ENCODE measurements at places on chromosomes 3 and 15.

- peak; percentile 23 for DNase-seq
Observed at GRCh38 chr3:48194446-48195071, 6.3 kb upstream of the CDC25A start.

DNA sequence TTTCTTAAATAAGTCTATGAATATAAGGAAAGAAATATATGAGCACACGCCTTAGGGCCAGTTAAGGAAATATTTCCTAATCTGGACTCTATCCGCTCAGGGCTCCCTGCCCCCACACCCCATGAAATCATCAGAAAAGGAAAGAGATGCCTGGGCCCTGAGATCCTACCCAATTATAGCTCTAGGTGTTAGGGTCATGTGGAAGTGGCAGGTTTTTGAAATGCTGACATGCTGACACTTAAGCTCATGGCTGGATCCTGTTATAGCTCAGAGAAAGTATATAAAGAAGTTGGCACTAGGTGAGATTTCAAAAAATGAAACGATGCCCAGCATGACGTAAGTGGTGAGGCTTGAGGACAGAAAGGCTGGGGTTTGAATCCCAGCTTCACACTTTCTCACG, 43.5 kb upstream of the AKAP13 start:
- no peak for DNase-seq

GRCh38 chr3:142434503-142434902, 13.3 kb downstream of the XRN1 start:
- DNase-seq, result no peak

DNA sequence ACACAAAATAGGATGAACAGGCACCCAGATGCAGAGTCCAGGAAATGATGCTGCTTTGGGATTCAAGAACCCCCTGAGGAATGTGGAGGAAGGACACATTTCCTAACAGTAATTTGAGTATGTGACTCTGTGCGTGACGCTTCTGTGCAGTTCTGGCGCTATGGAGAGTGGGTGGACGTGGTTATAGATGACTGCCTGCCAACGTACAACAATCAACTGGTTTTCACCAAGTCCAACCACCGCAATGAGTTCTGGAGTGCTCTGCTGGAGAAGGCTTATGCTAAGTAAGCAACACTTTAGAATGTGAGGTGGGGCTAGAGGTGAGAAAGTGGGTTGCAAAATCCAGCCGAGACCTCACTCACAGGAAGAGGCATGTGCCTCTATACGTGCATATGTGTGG, 28.3 kb downstream of the CAPN3 start:
- DNase-seq, result no peak

DNA sequence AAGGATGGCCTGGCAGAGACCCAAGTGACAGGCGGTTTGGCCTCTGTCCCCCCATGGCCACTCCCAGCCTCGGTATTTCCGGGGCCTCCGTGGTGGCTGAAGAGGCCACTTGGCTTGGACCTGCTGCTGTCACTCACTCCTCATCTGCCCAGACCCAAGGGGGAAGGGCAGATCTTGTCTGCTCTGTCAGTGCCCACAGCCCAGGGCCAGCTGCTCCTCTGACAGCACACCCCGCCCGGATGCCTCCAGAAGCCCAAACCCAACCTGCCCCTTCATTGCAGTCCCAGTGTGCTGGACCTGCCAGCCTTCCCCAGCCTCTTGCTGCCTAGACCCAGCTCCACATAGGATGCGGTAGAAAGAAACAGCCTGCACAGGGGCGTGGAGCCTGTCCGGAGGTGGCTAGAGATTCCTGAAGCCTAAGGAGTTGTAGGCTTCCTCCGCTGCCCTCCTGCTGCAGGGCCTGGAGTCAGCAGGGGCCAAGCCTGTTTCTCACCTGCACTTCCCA, 52.0 kb downstream of the MAGEF1 start:
- no peak for DNase-seq

- DNase-seq, result no peak
Observed at GRCh38 chr15:51082246-51082645, 12.5 kb downstream of the TNFAIP8L3 start.

- no peak for DNase-seq
Observed at GRCh38 chr3:149010504-149010951, 19.2 kb downstream of the GYG1 start.

GRCh38 chr15:65612616-65612946, 1.6 kb upstream of the INTS14 start:
- DNase-seq, result no peak

GRCh38 chr15:71800835-71801745, 9.3 kb upstream of the NR2E3 start:
- no peak for DNase-seq

DNA sequence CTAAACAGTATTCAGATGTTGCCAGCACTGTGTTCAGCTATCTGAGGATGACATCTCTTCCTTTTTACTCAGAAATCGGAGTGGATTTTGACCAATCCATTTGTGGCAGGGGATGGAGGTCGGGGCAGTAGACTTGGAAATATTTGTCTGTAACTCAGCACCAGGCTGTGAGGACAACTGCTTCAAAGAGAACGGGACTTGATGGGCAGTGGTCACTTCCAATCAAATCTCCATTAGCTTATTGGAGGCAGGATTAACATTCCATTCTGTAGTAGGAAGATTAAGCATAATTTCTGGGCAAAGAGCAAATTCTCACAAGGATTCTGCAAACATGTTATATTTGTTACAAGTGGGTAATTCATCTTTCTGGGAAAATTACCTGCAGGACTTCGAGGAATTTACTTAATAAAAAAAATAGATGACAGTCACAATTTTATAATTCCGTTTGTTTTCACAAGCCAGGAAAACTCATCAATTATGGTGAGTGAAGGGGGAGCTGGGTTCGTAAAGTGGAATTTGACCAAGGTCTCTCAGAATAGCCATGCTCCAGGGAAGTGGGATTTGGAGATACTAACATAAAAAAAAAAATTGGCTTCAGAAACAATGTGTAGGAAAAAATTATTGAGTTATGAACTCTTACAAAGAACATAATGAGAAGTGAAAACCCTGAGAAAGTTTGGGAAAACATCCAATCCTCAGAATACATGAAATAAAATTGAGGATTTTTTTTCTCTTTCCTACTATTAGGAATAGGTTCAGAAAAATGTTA, 18.1 kb downstream of the CRABP1 start:
- DNase-seq, result no peak

GRCh38 chr15:56683908-56684307, 49.4 kb downstream of the ZNF280D start:
- no peak for DNase-seq

GRCh38 chr3:6079011-6079410, 781.9 kb upstream of the GRM7 start:
- no peak for DNase-seq
